ENCODE measurements at places on chromosomes 16 and 17.

DNA sequence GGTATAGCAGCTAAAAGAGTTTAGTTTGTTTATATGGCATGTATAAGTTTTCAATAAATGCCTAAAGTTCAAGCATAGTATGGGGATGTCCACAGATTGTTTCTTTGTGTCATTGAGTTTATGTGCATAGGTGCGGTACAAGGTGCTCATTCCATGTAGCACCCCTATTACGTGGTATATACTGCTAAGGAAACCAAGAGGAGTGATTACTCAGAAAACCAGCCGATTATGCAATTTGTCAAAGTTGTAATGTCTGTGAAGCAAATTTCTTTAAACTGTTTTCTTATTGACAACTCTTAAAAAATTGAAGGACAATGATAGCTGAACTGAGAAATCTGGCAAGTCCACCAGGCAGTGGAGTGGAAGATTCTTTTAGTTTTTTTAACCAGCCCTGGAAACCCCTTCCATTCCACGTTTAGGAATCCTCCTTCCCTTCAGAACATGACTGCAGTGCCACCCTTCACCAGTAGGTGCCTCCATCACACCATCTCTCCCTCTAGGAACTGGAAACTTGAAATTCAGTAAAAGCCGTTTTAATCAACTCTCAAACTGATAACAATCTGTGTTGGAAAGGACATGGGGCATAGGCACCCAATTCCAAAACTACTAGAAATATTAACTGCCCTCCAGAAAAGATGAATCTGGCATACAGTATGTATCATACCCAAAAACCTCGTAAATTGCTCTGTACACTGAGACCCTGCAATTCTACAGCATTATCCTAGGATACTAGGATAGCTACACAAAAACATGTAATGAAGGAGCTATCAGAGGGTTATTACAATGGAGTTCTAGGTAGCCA lies 43.5 kb downstream of the REXO5 start:
- DNase-seq, result no peak

GRCh38 chr16:55500530-55501011 lies 8.3 kb upstream of the LPCAT2 start:
- DNase-seq, result no peak

DNA sequence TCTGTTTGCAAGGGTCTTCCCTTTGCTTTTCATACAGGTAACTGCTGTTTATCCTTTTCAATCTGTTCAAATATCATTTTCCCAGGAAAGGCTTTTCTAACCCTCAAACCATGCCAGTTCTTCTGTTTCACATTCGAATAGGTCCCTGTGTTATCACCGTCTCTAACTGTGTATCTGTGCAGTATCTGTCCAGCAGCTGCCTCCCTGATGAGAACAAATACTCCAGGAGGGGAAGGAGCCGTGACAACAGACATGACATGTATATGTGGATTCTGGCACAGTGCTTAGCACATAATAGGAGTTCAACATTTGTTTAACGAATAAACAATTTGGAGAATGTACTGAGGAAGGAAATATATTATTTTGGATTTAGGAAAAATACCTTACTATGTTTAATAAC lies 95.7 kb downstream of the STX8 start:
- no peak for DNase-seq

- DNase-seq, result no peak
These were observed 208.3 kb downstream of the RGS9 start for GRCh38 chr17:65345261-65346005.

GRCh38 chr17:39143552-39144093 lies 7.8 kb downstream of the PLXDC1 start:
- DNase-seq, result no peak

DNA sequence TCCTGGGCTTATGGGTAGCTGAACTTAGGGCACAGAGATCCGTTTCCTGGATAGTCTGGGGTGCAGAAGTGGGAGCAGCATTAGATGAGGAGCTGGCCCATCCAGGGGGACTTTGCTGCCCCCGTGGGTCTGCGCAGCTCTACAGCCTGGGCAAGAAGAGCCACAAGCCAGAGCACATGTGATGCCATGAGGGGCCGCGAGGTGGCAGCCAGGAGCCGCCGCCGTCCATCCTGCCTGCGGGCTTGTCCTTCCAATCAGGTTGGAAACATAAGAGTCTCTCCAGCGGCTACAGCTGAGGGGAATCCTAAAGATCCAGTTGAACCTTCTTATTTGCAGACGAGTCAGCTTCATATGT lies 21.9 kb downstream of the C1QTNF1 start:
- no peak for DNase-seq

- no peak for DNase-seq
These were observed 178.3 kb upstream of the CHMP6 start for GRCh38 chr17:80813318-80813717.

DNA sequence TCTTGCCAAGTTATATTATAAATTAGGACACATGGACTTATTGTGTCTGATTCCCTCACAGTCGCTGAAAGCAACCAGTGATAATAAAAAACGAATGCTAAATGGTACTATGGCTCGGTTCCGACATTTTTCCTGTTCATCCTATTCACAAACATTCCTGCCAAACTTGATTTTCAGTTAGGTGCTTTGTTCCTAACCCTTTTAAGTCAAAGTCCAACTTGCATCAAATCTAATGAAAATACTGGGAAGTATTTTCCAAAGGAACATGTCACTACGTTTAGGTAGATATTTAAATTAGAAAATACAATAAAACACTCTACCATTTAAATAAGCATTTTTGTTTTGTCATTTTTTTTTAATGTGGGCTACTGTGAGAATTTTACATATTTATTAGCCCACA lies 21.0 kb downstream of the SETD6 start:
- DNase-seq, result no peak

GRCh38 chr16:19524356-19524615 lies 544 bp downstream of the CCP110 start:
- DNase-seq, result no peak

GRCh38 chr16:22191532-22192260 lies 14.4 kb upstream of the EEF2K start:
- DNase-seq, result no peak

DNA sequence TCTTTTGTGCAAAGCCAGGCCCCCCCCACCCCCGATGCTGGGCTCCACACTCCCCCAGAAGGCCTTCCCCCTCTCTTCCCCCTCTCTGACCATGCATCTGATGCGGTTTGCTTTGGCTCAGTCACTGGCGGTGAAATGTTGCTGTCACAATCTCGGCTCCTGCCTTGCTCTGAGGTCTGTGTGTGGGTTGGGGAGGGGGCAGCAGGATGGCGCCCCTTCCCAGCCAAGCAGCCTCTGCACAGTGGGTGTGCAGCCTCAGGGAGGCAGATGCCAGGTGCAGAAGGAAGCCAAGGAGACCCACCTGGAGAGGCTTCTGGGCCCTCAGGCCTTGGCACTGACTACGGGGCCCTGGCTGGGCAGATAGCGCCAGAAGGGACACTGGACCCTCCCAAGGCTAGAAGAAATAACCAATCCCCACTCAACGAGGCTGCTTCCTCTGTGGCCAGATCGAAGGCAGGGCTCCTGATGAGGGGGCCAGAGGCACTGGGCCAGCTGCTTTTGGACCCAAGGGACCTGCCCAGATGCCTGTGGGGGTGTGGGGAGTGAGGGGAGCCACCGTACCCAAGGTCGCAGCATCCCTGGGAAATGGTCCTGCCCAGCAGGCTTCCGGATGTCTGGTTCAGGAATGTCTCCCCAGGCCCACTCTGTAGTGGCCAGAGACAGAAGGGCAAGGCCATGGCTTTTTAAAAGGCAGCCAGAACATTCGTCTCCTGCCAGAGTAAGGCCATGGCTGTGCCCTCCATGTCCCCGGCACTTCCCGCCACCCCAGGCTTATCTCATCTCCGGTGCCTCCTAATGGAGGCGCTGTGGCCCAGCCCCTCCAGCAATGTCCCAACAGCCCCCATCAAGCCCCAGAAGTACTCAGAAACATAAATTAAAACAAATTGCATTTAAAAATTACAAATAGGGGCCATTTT lies 43.4 kb upstream of the SLC38A10 start:
- DNase-seq, result no peak

DNA sequence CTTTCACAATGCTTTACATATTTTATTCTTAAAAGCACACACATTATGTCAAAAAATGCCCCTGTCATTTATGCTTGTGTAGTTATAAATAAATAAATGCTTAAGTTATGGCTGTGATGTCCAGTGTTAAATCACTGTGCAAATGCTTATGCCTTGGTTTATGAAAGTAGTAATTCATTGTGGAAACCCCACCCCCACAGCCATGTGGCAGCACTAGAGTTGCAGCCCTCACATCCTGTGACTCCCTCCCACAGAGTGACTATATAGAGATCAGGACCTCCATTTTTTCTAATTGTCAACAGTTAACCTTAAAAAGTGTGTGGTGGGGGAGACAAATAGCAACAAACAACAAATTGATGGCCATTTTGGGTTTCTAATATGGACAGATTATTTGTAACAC lies 2.4 kb downstream of the SKAP1 start:
- DNase-seq, result no peak

DNA sequence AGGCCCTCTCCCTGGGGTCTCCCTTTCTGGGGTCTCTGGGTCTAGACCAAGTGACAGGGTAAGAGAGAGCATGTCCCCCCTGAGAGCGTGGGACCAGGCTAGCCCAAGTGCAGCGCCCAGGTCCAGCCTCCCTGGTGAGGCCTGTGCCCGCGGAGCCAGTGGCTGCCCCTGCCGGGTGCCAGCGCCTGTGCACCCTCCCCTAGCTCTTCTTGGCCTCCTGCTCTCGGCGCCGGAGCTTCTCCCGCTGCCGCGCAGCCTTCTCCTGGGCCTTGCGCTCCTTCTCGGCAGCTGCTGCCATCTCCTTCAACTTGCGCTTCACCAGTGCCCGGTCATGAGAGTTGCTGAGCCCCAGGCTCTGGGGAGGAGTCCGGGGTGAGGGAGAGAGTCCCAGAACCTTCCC lies 17.3 kb downstream of the SAMD14 start:
- DNase-seq, result no peak
